Thyroid gland (tissue), 4 donors: ENCODE measurements at places on chromosomes 5 and 9.

DNA sequence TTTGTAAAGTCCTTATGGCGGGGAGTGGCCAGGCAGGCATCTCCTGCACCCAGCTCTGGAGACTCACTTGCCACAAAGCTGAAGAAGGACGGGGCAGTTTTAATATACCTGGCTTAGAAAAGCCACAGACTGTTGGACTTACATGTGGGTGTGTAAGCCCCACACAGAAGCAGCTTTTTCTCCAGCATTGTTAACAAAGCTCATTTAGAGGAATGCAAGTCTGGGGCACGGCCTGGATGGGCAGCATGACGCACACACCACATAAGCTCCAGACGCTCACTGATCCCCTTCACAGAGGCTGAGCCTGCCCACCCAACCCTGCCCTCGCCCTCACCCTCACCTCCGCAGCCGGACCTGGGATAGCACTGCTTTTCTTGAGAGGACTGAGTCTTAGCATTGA is 58.0 kb upstream of the PDE8B start:
- DNase-seq: no peak

DNA sequence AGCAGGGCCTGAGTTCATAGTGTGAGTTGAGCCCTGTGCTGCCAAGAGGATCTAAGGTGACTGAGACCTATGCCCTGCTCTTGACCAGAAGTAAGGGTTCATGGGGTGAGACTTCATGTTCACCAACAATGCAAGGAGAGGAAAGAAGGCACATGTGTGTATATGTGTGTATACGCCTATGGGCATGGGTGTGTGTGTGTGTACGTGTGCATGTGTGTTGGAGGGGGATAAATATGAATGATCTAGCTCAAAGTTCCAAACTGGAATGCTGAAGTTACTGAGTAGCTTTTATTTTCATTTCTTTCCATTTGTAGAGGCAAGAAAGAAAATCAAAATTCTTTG is 25.6 kb upstream of the HAND1 start:
- DNase-seq: no peak

- DNase-seq: no peak
Measured at GRCh38 chr5:148746826-148747535, 79.4 kb upstream of the ADRB2 start.

DNA sequence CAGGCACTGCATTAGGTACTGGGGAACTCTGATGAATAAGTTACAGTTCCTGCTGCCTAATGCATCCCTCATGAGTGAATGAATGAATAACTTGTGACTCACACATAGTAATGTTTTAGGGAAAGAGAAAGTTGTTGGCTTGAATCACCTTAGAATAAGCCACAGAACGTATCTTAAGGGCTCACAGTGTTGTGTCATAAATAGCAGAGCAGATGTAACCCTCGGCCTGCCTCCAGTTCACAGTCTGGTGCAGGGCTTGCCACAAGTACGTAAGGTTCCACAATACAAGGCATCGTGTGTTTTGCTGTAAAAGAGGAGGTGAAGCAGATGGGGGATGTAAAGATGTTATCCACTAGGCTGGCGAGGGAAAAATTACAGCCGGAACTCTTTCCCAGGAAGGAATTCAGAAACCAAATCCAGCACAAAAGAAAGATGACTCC is 218.7 kb downstream of the TRPM3 start:
- no peak for DNase-seq

DNA sequence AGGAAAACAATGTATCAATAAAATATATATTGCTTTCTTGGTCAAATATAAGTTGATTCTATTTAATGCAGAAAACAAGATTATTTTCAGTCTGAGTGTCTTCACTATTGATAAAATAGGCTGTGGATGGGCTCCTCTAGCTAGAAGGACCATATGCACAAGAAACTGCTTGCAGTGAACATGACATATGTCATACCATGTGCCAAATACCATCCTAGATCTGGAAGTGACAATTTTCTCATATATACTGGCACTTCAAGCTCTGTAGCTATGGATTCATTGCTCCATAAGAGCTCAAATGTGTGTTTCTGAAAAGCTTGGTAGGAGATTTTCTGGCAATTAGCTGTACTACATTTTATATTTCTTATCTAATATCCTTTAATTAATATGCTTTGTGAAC is 95.6 kb upstream of the CDH6 start:
- DNase-seq: no peak

- DNase-seq: no peak
Measured at GRCh38 chr5:143431789-143432188, 28.3 kb upstream of the NR3C1 start.
